ENCODE measurements at places on chromosomes 7 and 10. TPM values are rescaled to one million over a fixed set of nuclear protein-coding genes. Genes with fewer than 3 reads are reported as not detected.

ELFN1 gene
- 8.5 TPM for total RNA-seq

DNA sequence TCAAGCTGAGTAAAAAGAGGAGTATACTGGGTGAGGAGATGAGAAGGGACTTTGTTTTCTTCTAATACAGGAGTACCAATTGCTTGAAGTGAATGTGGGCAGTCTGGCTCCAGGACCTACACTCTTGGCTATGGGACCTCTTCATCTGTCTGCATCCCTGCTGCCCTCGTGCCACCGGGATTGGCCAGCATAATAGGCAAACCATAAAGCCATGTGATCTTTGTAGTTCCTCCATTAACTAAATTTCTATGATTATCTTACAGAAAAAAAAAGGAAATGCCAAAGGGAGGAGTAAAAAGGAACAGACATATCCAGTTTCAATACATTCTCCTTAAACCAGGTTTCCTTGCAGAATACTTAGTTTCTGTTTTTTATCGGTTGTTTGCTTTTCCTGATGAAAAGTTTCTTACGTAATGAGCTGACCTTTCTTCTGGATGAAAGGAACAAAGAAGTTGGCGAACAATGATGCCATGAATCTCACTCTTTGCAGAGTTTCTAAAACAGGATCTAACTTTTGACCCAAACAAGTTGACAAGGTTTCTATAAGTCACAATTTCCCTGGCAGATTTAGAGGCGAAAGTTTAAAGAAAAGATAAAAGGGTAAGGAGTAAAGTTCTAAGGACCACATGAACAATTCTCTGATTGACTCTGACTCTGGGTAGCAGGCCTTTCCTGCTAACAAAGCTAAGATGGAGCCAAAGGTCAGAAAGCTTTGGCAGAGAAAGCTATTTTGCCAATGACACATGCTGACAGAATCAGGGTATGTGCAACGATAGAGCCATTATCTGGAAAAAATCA is 54.1 kb downstream of the LAMB1 start:
- no peaks in the 10 kb centered on the region for H3K27me3 ChIP-seq
- peak overlapping the region; percentile 89 for H3K27ac ChIP-seq
- H3K4me3 ChIP-seq: peak overlapping the region; percentile 12

DNA sequence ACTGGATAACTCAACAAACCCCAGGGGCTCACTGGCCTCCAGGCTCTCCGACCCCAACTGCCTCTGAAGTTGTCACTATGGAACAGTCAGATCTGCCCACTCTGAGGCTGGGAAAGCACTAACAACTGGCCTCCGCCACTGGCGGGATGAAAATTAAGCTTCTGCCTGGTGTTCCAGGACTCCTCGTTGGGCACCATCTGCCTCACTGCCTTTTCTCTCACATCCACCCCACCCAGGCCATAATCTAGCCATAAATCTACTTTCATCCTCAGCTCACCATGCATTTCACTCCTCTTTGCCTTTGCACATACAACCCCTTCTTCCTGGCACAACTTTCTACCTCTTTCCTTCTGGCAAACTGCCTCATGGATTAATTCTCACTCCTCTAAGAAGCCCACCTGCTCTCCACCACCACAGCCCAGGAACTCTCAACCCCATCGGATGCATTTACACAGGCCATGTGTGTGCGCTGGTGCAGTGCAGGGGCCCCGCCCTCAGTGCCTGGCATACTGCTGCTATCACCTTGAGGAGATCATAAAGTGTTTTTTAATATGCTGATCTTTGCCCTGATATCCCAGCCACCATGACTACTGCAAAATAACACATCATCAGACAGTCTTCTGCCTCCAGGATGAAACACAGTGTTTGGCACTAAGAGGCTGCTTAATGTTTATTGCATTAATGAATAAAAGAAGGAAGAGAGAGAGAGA is 4.0 kb downstream of the CDHR1 start:
- no peaks in the 10 kb centered on the region for H3K36me3 ChIP-seq
- no peak overlapping the region for H3K27ac ChIP-seq
- peak overlapping the region; percentile 12 for H3K4me3 ChIP-seq
- H3K4me1 ChIP-seq: no peaks in the 10 kb centered on the region
- H3K27me3 ChIP-seq: peaks cover 12% of the 10 kb centered on the region

DNA sequence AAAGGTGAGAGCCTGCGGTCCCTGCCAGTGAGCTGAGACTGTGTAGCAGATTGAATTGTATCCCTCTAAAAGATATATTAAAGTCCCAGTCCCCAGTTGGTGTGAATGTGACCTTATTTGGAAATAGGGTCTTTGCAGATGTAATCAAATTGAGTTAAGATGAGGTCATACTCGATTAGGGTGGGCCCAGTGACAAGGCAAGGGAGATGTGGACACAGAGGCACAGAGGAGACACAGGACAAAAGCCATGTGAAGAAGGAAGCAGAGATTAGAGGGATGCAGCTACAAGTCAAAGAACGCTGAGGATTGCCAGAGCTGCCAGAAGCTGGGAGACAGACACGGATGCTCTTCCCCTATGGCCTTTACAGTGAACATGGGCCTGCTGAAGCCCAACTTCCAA is 104.3 kb downstream of the CLEC2L start:
- DNase-seq: no peak
- peaks cover 18% of the 10 kb centered on the region for H3K4me1 ChIP-seq
- no peaks in the 10 kb centered on the region for H3K27me3 ChIP-seq

DNA sequence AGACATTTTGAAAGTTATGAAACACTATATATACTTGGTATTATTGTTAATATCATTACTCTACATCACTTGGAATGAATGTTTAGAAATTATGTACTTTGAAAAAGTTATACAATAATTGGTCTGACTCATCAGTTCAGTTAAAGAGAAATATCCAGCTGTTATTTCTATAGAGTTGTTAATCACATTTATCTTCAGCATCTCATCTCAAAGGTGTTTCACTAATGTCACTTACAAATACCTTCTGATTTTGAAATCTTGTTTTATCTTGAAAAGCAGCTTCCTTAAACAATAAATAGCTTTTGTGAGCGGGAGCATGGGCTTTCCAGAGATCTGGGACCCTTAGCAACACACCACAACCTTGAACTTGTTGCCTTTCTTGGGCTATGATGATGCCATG is 205.2 kb downstream of the PCLO start:
- H3K27me3 ChIP-seq: no peaks in the 10 kb centered on the region
- H3K36me3 ChIP-seq: no peaks in the 10 kb centered on the region
- H3K27ac ChIP-seq: no peak overlapping the region
